ENCODE measurements at places on chromosomes 16 and 17. TPM values are rescaled to one million over a fixed set of nuclear protein-coding genes. Genes with fewer than 3 reads are reported as not detected.

DNA sequence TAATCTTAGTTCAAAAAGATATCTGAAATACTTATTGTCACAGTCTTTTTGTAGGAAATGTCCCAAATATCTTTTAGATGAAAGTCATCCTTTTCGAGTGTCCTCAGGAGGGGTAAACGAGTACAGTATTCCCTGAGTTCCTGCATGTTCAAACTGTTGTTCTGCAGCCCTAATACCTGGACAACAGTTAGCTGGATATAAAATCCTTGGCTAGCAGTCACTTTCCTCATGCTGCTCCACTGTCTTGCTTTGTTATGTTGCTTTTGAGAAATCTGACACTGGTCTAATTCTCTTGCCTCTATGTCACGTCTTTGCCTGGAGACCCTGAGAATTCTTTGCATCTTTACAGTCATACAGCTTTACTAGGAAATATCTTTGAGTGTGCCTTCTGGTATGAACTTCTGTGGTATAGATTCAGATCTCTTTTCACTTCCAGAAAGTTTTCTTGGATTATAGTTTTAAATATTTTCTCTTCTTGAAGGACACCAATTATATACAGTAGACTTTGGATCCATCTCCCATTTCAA lies 9.5 kb downstream of the MBTD1 start:
- H3K36me3 ChIP-seq = peaks cover 17% of the 10 kb centered on the region
- H3K27me3 ChIP-seq = no peaks in the 10 kb centered on the region
- no peak for DNase-seq
- no peak overlapping the region for H3K4me3 ChIP-seq

DNA sequence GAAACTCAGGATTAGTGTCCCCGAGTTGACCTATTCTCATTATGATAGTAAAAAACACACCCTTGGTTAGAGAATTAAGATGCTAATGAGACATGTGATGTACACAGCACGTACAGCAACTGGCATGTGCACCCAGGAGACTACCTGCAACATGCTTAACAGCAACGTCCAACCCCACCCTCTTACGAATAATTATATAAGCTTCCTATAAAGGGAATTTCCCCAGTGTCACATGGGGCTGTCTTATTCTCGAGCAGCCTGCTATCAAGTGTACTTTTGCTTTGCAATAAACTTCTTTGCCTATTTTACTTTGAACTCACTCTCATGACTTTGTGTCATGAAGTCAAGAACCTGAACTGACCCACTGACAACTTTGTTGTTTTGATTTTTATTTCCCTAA lies 62.4 kb upstream of the PMFBP1 start:
- no peak for DNase-seq
- no peaks in the 10 kb centered on the region for H3K36me3 ChIP-seq
- no peaks in the 10 kb centered on the region for H3K4me1 ChIP-seq

DNA sequence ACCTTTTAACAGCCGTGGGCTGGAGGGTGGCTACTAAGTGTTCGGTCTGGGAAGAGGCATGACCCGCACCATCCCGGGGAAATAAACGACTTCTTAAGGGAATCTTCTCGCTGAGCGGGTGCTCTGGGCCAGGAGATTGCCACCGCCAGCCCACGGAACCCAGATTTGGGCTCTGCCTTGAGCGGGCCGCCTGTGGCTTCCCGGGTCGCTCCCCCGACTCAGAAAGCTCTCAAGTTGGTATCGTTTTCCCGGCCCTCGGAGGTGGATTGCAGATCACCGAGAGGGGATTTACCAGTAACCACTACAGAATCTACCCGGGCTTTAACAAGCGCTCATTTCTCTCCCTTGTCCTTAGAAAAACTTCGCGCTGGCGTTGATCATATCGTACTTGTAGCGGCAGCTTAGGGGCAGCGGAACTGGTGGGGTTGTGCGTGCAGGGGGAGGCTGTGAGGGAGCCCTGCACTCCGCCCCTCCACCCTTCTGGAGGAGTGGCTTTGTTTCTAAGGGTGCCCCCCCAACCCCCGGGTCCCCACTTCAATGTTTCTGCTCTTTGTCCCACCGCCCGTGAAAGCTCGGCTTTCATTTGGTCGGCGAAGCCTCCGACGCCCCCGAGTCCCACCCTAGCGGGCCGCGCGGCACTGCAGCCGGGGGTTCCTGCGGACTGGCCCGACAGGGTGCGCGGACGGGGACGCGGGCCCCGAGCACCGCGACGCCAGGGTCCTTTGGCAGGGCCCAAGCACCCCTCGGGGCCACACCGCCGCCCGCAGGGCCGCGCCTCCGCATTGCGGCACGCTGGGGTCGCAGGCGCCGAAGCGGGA lies 3.6 kb upstream of the CBX4 start:
- H3K36me3 ChIP-seq = no peaks in the 10 kb centered on the region
- H3K27me3 ChIP-seq = peaks cover 32% of the 10 kb centered on the region
- DNase-seq = no peak
- no peak overlapping the region for H3K27ac ChIP-seq

GRCh38 chr17:36861531-36861930 lies 75.7 kb upstream of the LHX1 start:
- no peaks in the 10 kb centered on the region for H3K4me1 ChIP-seq
- no peaks in the 10 kb centered on the region for H3K27me3 ChIP-seq
- H3K4me3 ChIP-seq = no peak overlapping the region
- H3K36me3 ChIP-seq = no peaks in the 10 kb centered on the region

DNA sequence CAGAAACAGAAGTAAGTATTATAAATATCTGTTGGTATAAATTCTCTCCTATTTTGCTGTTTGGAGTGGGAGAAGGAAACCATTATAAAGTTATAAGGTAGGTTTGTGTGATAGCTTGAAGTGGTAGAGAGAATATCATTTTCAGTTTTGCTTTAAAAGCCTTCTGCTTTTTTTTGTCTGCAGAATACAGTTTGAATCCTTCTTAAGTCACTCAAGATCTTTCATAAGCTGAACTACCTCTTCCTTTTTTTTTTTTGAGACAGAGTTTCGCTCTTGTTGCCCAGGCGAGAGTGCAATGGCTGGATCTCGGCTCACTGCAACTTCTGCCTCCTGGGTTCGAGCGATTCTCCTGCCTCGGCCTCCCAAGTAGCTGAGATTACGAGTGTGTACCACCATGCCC lies 9.0 kb downstream of the ATAD5 start:
- no peaks in the 10 kb centered on the region for H3K36me3 ChIP-seq
- H3K4me1 ChIP-seq = no peaks in the 10 kb centered on the region
- H3K27me3 ChIP-seq = no peaks in the 10 kb centered on the region
- H3K4me3 ChIP-seq = no peak overlapping the region

- H3K27ac ChIP-seq = no peak overlapping the region
- no peaks in the 10 kb centered on the region for H3K4me1 ChIP-seq
Measured at GRCh38 chr16:64948056-64948455, 173.8 kb downstream of the CDH11 start.

DNA sequence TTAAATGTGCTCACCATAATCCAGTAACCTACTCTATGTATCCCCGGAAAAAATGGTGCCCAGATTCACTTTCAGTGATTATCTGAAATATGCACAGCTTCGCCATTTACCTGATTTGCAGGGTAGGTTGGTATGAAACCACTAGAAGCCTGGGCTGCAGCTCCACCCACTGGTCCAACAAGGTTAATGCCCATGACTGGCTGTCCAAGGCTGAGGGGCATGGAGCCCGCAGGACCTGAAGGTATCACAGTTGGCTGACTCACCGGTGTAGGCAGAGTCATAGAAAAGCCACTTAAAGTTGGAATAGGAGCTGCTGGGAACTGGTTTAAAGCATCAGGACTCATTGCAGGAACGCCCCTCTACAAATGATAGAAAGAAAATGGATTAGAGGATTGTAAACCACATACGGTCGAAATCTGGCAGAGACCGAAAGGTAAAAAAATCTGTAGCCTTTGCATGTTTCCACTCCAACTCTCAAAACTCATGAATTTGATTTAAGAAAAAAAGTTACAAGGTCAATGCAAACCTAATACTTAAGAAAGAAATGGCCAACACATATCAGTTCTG lies 38.6 kb downstream of the SYNRG start:
- no peak overlapping the region for H3K4me3 ChIP-seq
- no peak overlapping the region for H3K27ac ChIP-seq

- H3K4me1 ChIP-seq = no peaks in the 10 kb centered on the region
- no peaks in the 10 kb centered on the region for H3K27me3 ChIP-seq
- no peaks in the 10 kb centered on the region for H3K36me3 ChIP-seq
- H3K4me3 ChIP-seq = no peak overlapping the region
Measured at GRCh38 chr17:2981325-2981724, 82.1 kb downstream of the OR1D5 start.

DNA sequence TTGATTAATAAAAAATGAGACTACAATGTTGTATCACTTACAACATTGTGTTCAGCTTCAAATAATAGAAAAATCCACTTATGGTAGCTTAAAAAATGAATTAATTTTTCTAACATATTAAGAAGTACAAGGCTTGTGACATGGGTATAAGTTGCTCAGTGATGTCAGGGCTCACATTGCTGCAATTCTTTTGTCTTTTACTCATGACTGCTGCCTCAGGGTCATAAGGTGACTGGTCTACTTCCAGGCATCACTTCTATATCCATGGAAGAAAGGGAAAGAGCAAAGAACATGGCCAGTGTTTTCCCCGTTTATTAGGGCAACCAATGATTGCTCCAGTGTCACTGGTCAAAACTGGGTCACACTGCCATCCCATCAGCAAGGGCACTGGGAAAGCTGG lies 295.3 kb downstream of the MAP2K4 start:
- no peak overlapping the region for H3K27ac ChIP-seq
- peaks cover 22% of the 10 kb centered on the region for H3K4me1 ChIP-seq
- no peaks in the 10 kb centered on the region for H3K27me3 ChIP-seq
- H3K36me3 ChIP-seq = no peaks in the 10 kb centered on the region
- no peak for DNase-seq
- H3K4me3 ChIP-seq = no peak overlapping the region

GRCh38 chr16:79839466-79840341 lies 239.2 kb upstream of the MAF start:
- H3K36me3 ChIP-seq = no peaks in the 10 kb centered on the region
- H3K4me3 ChIP-seq = no peak overlapping the region
- no peaks in the 10 kb centered on the region for H3K4me1 ChIP-seq
- H3K27ac ChIP-seq = no peak overlapping the region

DNA sequence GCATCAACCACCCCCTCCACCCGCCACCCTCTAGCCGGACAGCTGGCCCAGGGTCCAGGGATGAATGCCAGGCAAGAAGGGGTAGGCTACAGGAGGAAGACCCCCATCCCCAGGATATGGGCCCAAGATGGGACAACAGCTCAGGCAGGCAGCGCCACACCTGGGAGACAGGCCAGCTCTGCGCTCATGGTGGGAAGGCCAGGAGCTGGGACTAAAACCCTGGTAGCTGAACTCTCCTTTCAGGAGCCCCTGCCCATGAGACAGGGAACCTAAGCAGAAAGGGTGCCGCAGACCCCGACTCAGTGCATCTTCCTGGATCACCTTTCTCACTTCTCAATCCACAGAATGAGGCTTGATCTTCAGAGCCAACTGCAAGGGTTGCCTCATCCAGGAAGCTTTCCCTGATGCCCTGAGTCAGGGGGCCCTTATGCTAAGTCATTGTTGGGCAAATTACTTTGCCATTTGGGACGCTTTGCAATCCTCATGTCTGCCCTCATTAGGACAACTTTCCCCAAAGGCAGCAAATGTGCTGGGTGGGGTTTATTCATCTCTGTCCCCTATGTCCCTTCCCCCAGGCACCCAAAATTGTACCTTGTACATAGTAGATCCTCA lies 9.0 kb downstream of the ZDHHC1 start:
- H3K4me1 ChIP-seq = no peaks in the 10 kb centered on the region
- no peaks in the 10 kb centered on the region for H3K36me3 ChIP-seq
- H3K27me3 ChIP-seq = no peaks in the 10 kb centered on the region
- no peak for DNase-seq
- H3K27ac ChIP-seq = peak overlapping the region; percentile 65

- H3K4me3 ChIP-seq = no peak overlapping the region
- H3K4me1 ChIP-seq = no peaks in the 10 kb centered on the region
- no peak overlapping the region for H3K27ac ChIP-seq
Measured at GRCh38 chr16:73202161-73202729, 154.3 kb upstream of the ZFHX3 start.

GRCh38 chr16:54077050-54077821 lies 209.4 kb downstream of the IRX3 start:
- no peak overlapping the region for H3K4me3 ChIP-seq
- no peak overlapping the region for H3K27ac ChIP-seq
- H3K4me1 ChIP-seq = no peaks in the 10 kb centered on the region
- no peaks in the 10 kb centered on the region for H3K36me3 ChIP-seq
- no peaks in the 10 kb centered on the region for H3K27me3 ChIP-seq

DNA sequence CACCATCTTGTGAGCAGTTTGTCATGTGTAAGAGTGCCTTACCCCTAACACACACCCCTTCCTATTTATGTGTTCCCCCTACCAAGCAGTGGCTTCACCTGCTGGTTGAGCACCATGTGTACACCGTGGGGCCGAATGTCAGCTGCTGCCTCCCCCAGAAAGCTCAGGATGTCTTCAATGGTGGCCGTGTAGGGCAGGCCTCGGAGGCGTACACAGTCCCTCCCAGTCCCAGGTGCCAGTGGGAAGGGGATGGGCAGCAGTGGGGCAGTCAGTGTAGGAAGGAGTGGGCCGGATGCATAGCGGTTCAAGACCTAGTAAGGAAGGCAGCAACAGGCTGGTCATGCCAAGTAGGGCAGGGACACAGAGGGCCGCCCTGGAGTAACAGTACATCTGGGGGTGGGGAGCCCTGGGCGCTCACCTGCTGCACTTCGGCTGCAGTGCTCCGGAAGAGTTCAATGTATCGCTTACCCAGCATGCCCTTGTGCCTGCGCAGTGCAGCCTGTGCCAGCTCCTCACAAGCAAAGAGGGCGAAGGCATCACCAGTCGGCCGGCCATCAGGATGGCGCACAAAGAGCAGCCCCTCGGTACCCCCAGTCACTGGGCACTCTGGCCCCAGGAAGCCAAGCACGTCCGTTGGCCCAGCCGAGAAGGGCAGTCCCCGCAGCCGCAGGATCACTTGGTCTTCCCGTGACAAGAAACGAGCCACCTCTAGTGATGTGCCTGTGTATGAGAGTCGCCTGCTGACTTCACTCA lies 4.4 kb downstream of the ESRP2 start:
- no peak for DNase-seq
- H3K4me3 ChIP-seq = no peak overlapping the region
- H3K36me3 ChIP-seq = no peaks in the 10 kb centered on the region
- H3K27ac ChIP-seq = no peak overlapping the region
- H3K27me3 ChIP-seq = no peaks in the 10 kb centered on the region
- H3K4me1 ChIP-seq = peaks cover 7% of the 10 kb centered on the region

DNA sequence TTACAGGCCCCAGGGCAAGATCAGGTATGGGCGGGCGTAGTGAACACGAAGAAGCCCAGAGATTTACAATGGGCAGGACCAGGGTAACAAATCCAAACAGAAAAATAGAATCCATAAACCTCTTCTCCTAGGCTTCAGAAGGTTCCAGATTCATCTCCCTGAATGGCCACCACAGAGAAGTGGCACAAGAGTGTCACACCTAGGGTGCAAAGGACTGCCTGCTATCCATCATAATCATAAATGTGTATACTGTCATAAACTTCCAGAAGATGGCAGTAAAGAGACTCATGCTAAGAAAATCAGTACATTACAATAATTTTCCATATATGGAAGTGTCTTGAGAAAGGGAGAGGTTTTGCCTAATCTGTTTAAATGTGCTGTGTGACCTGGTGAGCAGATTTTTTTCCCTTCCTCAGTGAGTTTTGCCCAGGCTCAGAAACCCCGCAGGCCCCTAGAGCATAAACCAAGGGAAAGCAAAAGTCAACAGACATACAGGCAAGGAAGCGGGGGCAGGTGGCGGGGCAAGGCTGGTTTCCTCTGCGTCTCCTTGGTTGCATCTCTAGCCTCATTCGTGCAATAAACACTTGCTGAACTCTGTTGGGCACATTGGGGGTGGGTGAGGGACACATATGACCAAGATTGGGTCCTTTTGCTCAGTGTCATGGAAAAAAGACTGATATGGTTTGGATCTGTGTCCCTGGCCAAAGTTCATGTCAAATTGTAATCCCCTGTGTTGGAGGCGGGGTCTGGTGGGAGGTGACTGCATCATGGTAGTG lies 92.0 kb upstream of the CDH5 start:
- H3K27me3 ChIP-seq = no peaks in the 10 kb centered on the region
- DNase-seq = no peak
- H3K36me3 ChIP-seq = no peaks in the 10 kb centered on the region
- no peaks in the 10 kb centered on the region for H3K4me1 ChIP-seq

Gene HSF5
- total RNA-seq = not detected

Gene MFAP4
- total RNA-seq = 280 TPM

Gene CACNG3
- not detected for total RNA-seq
